ENCODE measurements at places on chromosomes 3 and 15.

DNA sequence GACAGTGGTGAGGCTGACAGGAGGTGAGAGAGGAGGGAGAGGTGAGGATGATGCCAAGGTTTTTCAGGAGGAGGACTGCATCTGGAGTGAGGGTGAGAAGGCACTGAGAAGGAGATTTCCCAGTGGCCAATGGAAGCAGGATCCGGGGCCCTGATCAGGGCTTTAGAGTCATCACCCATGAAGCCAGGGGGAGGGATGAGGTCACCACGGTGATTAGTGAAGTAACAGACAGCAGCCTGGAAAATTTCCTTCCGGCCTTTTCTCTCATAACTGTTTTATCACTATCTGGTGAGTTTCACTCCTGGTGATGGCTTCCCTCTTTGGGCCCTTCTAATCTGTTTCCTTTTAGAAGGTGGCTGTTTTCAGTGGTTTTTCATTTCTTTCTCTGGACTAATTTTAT, 80.5 kb upstream of the WNT5A start:
- no peak for DNase-seq

GRCh38 chr3:159244933-159245332, 443.1 kb downstream of the MFSD1 start:
- DNase-seq, result no peak

DNA sequence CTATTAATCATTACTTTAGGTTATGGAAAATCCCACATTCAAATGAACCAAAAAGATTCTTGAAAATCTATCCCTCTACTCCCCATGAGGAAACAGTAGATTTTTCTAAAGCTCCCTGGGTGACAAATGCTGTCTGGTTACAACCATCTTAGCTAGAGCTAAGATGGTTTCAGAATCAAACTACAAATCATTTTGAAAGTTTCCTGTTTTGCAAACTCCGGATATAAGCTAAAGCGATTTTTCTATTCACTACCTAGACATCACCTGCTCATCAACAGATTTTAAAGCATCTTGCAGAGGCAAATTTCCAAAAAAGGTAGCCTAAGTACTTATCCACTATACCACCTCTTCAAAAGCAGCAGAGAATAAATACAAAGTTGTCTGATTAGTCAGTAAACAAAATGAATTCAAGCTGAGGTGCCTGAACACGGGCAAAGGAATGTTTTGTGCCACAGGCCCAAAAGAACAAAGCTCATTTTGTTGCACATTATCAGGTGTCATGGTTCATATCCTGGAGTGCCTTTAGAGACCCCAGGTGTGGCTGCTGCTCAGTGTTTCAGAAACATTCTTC, 204.9 kb downstream of the TNIK start:
- no peak for DNase-seq

- no peak for DNase-seq
Observed at GRCh38 chr3:190081389-190081788, 39.3 kb downstream of the P3H2 start.

DNA sequence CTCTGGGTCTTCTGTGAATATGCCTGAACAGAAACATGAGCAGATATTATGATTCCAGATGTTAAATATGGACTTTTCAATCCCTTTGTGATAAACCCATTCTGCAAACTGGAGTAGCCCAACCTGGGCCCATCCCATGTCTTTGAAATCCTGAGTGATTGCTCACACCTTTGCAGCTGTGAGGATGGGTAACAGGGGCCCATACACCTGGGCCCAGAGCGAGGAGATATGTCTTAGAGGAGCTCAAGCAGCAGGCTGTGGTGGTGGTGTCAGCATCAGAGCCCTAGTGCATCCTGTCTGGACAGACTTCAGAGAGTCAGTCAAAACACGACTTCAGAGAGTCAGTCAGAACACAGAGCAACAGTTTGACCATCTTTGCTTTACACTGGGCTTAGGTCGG, 64.9 kb upstream of the LIMD1 start:
- DNase-seq, result no peak

DNA sequence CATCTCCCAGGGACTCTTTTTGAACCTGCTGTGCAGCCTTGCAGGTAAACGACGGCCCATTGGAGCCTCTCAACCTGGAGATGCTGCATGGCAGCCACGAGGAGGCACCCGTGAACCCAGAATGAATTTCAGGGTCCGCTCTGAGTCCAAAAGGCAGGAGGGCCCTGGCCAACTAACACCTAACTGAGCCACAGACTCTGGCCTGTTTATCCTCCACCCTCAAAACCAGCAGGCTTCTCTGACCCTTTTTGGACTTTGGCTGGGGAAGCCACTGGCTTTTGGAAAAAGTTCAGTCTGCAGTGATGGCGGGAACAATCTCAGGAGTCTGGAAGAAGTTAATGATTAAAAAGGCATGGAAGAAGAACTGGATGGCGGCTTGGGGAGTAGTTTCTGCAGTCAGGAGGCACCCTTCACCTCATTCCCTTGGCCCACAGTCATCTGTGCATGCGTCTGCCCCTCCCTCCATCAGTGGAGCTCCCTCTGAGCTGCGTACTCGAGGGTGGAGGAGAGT, 4.1 kb downstream of the PXYLP1 start:
- DNase-seq, result no peak

GRCh38 chr3:186540835-186541226, 3.3 kb downstream of the CRYGS start:
- no peak for DNase-seq

- DNase-seq, result no peak
Observed at GRCh38 chr3:42728056-42728455, 25.5 kb upstream of the HHATL start.

GRCh38 chr15:77967798-77968197, 109.7 kb downstream of the TBC1D2B start:
- no peak for DNase-seq

- no peak for DNase-seq
Observed at GRCh38 chr3:172042136-172042662, 2.8 kb downstream of the FNDC3B start.

- no peak for DNase-seq
Observed at GRCh38 chr3:50381383-50381782, 22.1 kb upstream of the TMEM115 start.

GRCh38 chr3:62225051-62225450, 148.3 kb downstream of the FEZF2 start:
- DNase-seq, result no peak

GRCh38 chr15:37203050-37203449, 102.7 kb upstream of the MEIS2 start:
- DNase-seq, result no peak

DNA sequence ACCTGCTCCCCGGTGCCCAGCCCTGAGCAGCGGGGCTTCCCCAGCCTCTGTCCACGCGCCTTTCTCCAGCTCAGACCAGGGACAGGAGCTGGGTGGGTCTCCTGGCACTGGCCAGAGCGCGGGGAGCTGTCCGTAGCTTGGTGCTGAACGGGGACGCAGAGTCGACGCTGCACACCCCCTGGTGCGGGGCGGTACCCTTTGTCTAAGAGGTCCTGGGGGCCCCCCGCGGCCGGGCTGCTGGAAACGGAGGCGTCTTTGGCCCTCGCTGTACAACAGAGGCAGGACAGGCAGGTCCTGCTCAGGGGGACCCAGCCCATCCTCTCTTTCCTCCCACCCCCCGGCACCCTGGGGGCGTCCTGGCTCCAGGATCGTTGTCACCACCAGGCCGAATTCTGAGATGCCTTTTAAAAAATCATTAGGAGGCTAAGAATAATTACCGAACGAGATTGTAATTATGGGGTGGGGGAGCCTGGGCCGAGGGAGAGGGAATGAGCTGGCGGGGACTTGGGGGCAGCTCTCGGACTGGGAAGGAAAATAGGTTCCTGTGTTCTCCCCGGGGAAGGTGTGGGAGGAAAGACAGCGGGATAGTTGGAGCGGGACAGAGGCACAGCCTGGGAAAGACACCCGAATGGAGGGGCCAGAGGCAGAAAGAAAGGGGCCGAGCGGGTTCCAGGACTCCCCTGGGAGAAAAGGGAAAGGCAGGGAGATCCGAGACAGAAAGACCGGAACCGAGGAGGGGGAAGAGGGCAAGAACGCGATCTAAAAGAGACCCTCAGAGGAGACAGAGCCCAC, 4.1 kb upstream of the SKOR1 start:
- DNase-seq, result no peak

GRCh38 chr3:156187146-156187769, 66.9 kb downstream of the KCNAB1 start:
- no peak for DNase-seq

- no peak for DNase-seq
Observed at GRCh38 chr15:38242055-38242454, 10.6 kb upstream of the SPRED1 start.

DNA sequence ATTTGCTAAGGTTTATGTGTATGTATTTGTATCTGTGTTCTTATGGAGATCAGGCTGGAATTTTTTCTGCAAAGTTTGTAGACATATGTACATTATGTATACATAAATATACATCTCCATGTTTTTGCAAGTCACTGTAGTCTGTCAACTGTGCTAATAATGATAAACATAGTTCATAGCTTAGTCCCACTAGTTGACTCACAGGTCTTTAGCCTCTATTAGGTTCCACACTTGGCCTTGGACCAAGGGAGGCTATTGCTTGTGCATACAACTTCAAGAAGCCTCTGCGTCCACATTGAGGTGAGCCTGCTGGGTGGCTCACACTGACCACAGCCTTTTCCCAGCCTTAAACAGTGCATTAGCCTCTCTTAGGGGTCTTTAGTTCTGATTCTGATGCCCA, 243.8 kb upstream of the PEX5L start:
- DNase-seq, result no peak

DNA sequence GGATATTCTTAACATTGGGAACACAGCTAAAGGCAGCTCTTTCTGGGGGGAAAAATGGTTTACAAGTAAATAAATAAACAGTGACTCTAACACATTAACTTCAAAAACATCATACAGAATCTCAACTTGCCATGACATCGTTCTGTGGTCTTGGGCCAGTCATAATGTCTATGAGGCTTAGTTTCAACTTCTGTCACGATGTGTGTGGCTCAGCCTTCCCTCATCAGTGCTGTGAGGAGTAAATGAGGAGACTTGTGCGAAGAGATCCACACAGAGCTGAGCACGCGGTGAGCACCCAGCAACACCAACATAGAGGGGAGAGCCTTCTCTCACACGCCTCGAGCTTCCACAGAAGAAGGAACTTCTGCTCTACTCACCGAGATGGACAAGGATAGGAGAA, 49.0 kb downstream of the DZIP1L start:
- DNase-seq, result no peak

- no peak for DNase-seq
Observed at GRCh38 chr3:119380697-119381096, 82.7 kb downstream of the TMEM39A start.

DNA sequence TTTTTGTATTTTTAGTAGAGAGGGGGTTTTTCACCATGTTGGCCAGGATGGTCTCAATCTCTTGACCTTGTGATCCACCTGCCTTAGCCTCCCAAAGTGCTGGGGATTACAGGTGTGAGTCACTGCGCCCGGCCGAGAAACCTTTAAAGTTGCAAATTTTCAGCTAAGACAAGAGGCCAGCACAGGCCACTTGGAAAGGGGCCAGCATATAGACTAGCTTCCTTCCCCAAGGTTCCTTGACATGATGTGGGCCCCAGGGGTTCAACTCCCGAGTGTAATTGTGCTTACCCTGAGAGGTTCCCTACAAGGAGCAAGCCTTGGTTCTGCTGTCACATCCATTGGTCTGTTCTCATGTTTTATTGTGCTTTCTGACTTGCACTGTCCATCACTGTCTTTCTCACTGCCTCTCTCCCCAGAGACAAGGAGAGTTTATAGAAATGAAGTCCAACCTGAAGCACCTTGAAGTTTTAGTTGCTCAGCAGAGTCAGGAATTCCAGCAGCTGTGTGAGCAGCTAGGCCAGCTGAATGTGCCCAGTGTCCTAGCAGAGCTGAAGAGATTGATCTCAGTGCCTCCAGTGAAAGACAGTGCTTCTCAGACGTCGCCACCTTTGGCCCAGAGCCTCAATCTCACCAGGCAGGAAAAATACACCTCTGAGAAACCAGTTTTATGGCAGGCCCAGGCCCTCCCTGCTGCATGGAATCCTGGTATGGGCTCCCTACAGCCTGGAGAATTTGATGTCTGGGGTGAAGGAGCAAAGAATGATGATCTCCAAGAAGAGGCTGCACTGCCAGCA, 21.1 kb downstream of the C3orf62 start:
- DNase-seq, result no peak

DNA sequence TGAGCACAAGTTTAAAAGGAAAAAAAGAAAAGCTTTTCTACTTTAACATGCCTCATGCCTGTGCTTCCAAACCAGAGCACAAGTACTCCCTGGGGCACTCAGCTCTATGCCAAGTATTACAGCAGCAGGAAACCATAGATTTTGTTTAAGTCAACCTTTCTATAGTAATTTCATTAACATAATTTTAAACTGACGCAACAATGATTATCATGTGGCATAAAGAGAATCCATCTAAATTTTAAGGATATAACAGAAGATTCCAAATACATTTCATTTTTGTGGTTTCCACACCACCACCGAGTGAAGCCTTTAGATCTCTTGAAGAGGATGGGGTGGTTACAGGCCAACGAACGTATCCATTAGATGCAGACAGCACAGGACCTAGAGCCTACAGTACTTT, 112.1 kb downstream of the TNIK start:
- no peak for DNase-seq

DNA sequence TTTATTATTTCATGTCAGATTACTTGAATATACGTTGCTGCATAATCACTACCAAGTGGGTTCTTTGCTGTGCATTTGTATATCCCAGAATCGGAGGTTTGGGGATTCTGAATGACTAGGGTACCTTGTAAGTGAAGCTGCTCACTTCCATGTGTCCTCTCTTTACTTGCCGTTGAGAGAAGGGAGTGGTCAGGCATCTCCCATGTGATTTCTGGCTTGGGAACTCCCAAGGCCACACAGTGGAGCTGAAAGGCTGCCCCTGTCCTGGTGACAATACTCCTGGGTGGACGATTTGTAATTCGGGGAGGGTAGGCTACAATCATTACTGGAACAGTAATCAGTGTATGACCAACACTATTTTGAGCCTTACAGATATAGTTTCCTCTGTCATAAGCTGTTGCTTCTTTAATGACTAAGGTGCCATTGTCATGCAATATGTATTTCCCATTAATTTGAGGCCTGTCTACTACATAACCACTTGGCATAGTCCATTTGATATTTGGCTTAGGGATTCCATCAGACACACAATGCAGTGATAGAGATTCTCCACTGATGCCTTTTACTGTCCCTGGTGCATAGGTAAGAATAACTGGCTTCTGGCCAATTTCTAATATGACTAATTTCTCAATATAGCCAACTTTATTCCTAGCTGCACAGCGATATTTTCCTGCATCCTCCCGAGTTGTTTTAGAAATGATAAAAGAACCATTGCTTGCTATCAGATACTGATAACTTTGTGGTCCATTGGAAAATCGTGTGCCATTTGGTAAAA, 24.0 kb downstream of the IGSF10 start:
- DNase-seq, result no peak

DNA sequence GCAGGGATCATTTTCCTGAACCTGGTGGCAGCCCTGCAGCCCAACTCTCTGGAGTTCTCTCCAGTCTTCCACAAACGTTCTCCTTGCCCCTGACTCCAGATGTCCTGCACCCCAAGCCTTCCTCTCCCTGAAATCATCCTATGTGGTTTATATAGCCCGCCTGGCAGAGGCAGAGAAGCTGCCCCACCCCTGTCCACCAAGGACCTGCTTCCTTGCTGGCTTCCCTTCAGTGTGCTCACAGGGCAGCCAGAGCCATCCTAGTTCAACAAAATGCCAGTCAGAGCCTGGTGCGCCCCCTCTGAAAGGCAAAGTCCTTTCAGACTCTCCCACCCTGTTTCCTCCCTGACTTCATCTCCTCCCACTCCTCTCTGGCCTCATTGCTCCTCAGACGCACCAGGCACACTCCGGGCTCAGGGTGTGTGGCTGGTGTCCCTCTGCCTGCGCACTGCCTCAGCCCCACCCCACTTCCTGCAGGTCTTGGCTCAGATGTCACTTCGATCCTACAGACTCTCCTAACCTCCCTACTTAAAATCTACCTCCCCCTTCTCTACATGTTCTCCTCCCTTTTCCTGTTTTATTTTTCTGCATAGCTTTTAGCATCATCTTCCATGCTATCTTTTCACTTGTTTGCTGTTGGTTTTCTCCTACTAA, 5.9 kb downstream of the KBTBD13 start:
- DNase-seq, result no peak

Measured in CD8-positive, alpha-beta memory T cell (primary cell).